ENCODE measurements at places on chromosomes 7 and 10. TPM values are rescaled to one million over a fixed set of nuclear protein-coding genes. Genes with fewer than 3 reads are reported as not detected.

DNA sequence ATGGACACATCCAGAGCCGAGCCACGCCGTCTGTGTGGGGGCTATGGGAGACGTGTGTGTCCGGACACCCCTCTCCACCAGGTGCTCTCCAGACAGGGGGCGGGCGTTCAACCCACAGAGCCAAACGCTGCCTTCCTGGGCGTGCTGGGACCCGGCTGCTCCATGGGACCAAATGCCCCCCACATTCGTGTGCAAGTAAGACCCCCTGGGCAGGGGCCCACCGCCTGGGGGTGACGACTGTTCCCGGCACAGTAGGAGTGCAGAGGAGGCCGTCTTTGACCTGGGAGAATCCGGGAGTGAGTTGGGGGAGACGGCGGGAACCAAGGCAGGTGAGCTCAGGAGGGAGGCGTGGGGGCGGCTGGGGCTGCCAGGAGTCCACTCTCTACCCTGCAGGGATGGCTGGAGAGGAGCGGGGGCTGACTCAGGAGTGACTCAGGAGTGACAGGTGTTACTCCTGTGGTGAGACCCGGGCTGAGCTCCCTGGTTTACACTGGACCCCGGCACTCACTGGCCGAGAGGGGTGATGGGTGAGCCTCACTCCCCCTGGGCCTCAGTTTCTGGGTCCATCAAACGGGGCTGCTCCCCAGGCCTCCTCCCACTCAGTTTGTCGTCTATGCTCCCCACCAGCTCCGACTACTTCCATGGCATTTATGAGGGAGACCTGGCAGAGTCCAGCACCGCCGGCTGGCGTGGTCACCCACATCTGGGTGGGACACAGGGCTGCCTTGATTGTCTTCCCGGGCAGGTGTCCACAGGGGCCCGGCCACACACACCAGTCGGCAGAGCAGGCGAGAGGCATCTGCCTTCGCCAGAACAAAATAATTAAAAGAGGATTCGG is 95.0 kb downstream of the MICALL2 start:
- no peak for DNase-seq

DPP6 gene
- 0.62 TPM for total RNA-seq

DNA sequence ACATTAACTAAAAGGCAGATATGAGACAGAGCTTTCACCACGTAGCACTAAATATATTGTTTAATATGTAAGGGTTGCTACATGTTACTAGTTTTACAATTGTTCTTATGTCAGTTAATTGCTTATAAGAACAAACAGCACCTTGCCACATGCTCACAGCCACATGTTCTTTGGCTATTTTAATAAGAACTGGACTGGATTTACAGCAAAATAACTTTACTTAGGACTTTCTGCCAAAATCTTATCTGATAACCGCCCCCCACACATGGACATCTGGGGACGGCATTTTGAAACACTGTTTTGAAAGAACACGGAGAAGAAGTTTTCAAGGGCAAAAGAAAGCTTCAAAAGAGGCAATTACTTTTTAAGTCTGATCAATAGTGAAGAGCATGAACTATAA is 45.3 kb downstream of the JAZF1 start:
- no peak for DNase-seq

GRCh38 chr10:20065814-20066213 is 249.6 kb downstream of the PLXDC2 start:
- DNase-seq, result no peak

DNA sequence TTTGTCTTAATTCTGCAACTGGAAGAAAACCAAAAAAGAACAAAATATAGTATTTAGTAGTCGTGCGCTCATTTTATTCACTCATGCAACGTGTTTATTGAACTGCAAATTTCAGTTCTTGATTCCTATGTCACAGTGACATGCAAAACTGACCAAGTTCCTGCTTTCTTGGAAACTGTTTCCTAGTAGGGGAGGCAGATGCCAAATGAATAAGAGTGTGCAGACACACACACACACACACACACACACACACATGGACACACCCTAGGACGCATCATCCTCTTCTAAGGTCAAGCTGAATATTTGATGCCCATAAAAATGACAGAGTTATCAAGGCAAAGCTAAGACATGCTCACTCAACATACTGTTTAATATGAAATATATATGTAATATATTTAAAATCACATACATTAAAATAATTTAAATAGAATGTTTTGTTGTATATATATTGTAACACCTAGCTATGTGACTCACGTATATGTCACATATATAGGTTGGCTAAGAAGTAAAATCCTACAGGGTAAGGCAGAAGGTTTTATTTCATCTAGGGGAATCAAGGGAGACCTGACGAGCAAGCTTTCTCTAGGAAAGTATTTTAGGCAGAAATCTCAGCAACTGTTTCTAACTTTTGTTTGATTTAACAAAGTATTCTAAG is 79.6 kb downstream of the SVIL start:
- DNase-seq, result no peak

DNA sequence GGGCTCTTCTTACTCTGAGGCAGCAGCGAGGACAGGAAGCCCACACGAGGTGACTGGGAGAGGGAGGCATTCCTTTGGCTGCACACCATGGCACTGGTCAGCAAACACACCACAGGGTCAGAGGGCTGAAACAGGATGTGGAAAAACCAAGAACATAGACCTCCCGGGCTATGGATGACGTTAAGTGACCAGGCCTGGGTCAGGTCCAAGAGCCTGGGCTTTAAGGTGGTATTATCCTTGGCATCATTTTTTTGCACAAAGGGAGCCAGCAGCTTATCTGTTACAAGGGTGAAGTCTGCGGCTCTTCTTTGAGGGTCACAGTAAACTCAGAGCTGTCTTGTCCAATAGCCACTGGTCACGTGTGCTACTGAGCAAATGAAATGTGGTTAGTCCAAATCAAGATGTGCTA is 7.0 kb downstream of the WDR91 start:
- DNase-seq, result no peak
